K562 (cell line): ENCODE measurements at places on chromosomes 5 and 9. TPM values are rescaled to one million over a fixed set of nuclear protein-coding genes. Genes with fewer than 3 reads are reported as not detected.

The LRRC19 gene
- total RNA-seq: not detected in 2 replicates

DNA sequence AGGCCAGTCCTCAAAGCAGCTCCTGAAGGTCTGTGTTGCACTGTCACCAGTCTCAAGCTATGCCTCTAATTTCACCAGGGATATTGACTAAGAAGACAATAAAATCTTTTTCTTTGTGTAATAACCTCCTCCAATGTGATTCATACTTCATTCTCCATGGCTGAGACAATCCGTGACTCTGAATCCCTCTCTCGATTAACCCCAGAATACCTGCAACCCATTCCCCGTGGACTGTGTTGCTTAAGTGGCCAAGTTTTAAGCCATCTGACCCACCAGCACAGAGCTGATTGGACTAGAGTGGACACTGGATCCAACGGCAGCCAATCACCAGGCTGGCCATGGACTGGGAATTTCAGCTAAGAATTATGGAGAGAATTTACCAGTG lies 5.4 kb upstream of the CCIN start:
- H3K36me3 ChIP-seq: no peaks in the 10 kb centered on the region
- no peak overlapping the region for H3K4me3 ChIP-seq
- peaks cover under 1% of the 10 kb centered on the region; the same call in 2 of the 3 replicates for H3K4me1 ChIP-seq
- H3K27me3 ChIP-seq: no peaks in the 10 kb centered on the region
- H3K27ac ChIP-seq: no peak overlapping the region

The OR5C1 gene
- total RNA-seq: not detected in 2 replicates

The KCNIP1 gene
- not detected in 2 replicates for total RNA-seq

- DNase-seq: no peak
- H3K27me3 ChIP-seq: no peaks in the 10 kb centered on the region
- H3K36me3 ChIP-seq: no peaks in the 10 kb centered on the region
- no peak overlapping the region for H3K27ac ChIP-seq
These were observed 27.9 kb upstream of the CDKN2B start for GRCh38 chr9:22036866-22037626.

The PMPCA gene
- 118 and 139 TPM in 2 replicates for total RNA-seq
